ENCODE measurements at places on chromosomes 3 and 15.

GRCh38 chr15:73818308-73818985 lies 54.9 kb upstream of the TBC1D21 start:
- peak; percentile 88 for DNase-seq

- DNase-seq: no peak
Observed at GRCh38 chr15:74027688-74028087, 33.2 kb downstream of the PML start.

DNA sequence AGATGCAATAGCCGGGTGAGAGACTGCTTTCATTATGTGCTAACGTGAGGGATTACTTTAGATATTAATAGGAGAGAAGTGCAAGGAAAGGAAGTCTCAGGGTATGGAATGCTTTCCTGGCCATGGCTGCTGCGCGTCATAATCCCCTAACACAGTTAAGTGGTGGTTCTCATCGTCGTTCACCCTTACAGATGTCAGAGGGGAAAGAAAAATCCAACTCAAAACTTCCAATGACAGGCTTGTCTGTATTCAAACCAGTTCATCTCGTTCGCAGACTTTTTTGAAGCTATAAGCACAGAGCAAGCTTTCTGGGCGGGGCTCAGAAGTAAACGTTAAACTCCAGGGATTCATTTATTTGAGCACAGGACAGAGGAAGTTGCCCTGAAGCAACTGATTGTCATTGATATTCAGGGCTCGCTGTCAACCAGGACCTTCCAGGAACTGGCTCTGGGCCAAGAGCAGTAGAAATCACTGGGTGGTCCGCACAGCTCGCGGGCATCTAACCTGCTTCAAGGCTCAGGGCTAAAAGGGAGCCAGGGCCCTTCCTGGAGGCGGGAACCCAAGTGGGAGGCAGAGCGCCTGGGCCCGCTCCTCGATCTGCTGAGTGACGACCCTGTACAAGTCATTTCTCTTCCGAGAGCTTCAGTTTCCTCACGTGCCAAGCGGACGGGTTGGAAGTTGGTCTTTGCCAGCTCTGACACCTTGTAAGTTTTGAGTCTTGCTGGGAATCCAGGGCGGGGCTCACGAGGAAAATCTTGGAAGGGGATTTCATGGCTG lies 1.1 kb upstream of the LPP start:
- no peak for DNase-seq

DNA sequence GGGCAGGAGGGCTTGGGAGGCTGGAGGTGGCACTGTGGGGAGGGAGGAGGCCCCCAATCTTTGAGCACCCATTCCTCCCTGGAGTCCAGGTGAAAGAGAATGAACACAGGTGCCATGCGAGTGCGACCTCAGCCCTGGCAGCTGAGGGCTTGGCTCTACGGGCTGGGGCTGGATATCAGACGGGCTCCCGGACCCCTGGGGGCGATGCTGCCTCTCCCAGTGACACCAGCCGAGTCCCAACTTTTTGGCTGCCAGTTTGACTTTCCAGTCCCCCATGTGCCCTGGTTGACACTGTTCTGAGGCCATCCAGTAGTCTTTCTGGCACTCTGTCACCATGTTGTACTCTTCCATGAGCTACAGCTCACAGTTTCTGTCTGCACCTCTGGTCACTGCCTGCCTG lies 1.2 kb downstream of the VILL start:
- peak; percentile 52 for DNase-seq

DNA sequence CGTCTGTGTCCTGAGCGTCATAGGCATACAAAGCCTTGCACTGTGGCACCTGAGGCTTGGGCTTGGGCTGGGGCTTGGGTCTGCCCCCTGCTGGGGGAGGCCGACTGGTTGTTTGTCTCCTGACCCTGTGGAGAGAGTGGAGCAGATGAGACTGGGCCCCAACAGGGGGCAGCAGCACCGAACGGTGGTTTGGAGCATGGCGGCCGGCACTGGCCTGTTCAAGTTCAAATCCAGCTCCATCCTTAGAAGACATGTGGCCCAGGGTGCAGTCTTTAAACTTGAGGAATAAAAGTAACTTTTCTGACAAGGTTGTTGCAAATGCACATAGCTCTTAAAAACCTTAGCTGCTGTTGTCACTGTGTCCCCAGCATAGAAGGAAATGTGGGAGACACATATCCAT lies 33.3 kb downstream of the CCNB2 start:
- DNase-seq: no peak

- DNase-seq: no peak
Observed at GRCh38 chr3:155657161-155657560, 87.7 kb downstream of the PLCH1 start.

GRCh38 chr3:31103623-31104180 lies 209.2 kb upstream of the GADL1 start:
- no peak for DNase-seq

- DNase-seq: peak; percentile 95
Observed at GRCh38 chr15:90233387-90234095, at the start of gene CIB1. TSS of gene CIB1 (minus strand) at chr15:90233941. CDS start at chr15:90233885, 56 bp downstream.

DNA sequence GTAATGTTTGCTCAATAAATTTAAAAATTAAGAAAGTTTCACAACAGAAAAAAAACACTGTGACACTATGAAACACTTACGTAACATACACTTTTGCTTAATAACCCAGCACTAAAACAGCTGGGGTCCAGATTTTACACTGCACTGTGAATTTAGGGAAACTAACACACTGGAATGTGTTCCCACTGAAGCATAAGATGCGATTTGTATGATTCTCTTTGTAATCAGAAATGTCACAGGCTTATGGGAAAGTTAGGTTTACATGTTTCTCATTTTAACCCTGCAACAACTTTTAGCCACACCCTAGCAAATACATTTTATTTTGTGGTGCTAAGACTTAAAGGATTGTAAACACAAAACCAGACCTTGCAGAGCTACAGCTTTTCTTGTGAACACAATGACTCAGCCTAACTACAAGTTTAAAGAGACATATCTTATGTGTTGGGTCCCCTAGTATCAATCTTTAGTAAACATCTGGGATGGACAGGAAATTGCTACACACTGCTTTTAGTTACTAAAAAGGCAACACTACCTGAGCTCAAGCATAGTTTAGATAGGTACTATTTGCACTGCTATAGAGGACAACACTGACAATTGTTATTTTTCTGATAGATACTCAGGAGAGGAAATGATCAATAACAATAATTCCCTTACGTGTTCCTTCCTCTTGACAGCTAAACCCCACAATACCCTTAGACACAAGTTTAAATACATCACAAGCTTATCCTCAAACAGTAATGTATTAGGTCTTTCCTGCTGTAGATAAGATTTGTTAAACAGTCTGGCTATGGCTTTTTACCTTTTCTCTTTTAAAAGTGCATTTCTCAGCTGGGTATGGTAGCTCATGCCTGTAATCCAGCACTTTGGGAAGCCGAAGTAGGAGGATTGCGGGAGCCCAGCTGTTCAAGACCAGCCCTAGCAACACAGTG lies 3.8 kb downstream of the PLD1 start:
- no peak for DNase-seq

DNA sequence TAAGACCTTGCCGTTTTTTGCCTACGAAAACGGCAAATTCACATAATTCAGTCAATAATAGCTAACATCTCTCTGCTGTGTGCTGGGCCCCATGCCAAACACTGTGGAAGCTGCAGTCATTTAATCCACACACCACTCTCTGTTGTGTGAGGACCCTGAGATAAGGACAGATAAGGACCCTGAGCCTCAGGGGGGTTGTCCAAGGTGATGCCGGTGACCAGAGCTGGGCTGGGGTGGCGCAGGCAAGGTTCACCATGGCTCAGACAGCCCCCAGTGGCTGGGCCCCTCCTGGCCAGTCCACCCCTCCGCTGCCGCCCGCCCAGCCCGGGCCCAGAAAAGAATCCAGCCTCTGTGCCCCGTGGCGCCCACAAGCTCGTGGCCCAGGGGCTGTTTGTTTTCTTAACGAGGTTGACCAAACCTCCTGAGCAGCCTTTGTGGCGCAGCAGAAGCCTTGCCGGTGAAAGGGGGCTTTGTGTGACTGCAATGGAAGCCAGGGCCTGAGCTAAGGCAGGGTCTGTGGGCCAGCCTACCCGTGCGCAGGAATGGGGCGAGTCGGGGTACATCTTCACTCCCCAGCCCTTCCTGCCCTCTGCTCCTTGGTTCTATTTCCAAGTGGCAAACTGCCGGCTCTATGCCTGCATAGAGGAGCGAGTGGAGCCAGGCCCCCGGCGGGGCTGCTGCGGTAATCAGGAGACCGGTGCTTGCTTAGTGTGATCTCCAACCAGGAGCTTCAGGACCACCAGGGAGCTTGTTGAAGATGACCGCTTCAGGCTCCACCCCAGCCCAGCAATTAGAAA lies 4.4 kb upstream of the SNX22 start:
- no peak for DNase-seq

DNA sequence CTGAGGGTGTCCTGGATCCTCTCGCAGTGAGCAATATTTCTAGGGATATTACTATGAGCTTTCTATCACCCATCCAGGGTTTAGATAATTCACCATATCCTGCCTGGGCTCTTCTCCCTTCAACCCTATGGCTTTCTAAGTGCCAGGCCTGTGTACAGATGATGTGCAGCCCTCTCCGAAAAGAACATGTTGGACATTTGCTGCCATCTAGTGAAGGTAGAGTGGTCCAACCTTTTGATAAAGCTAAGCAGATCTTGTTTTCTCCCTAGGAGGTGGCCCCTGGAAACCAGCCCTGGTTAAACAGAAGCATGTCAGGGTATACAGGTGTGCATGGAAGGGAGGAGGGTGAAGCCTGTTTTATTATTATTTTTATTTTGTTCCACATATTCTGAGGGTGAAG lies 27.9 kb upstream of the SCN10A start:
- DNase-seq: no peak

DNA sequence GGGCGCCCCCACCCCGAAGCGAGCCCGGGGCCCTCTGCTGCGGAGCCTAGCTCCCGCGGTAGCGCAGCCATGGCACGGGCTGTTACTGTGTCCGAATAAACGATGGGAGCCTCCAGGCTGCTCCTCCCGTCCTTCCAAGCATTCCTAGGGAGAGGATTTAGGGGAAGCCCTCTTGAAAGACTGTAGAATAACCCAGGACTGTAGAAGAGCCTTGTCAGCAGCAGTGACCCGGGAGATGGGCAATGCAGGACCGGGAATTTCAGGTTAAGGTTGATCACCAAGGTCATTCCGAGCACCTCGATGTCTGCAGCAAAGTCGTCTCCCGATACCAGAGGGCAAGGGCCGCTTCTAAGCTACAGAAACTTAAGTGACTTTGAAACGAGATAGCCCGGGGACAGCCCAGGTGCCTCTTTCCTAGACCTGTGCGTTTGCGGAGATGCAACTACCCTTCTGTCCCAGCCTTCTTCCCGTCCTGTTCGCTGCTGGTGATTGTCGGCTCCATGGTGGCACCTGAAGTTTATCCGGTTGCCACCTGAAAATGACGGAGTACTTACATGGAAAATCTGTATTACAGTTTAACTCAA lies 753 bp upstream of the MYO5A start:
- no peak for DNase-seq

DNA sequence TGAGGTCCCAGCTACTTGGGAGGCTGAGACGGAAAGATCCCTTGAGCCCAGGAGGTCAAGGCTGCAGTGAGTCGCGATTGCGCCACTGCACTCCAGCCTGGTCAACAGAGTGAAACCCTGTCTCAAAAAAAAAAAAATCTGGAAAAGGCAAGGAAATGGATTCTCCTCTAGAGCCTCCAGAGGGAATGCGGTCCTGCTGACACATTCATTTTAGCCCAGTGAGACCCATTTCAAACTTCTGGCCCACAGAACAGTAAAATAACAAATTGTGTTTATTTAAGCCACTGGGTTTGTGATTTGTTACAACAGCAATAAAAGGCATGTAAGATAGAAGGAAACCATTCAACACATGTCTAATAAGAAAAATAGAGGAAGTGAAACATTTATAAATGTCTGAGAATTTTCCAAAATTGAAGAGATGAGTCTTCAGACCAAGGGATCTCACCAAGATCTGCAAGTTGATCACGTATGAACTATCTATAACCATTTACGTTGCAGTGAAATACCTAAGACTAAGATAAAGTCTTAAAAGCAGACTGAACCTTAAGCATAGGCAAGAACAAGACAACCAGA lies at the start of gene HTR3E:
Gene HTR3E (plus strand): TSS at position 254 of the 573 bp plus-strand sequence. CDS start 466 bp downstream, outside the sequence.
- DNase-seq: no peak

DNA sequence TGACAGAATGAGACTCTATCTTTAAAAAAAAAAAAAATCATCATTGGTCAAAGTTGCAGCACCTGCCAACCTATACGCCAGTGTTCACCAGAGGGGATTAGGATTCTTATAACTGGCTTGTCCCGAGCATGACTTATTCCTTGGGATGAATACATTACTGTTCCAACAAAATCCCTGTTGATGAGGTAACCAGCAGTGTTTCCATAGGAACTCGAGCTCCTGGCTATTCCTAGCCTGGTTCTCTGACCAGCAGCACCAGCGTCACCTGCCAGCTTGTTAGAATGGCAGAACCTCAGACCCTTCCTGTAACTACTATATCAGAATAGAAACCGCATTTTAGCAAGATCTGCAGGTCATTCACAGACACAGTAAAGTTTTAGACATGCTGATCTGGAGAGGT lies 364.4 kb downstream of the PTPRG start:
- no peak for DNase-seq

- DNase-seq: no peak
Observed at GRCh38 chr3:183779896-183780465, 45.4 kb downstream of the MAP6D1 start.

GRCh38 chr3:28326458-28326926 lies 22.0 kb upstream of the ZCWPW2 start:
- no peak for DNase-seq

DNA sequence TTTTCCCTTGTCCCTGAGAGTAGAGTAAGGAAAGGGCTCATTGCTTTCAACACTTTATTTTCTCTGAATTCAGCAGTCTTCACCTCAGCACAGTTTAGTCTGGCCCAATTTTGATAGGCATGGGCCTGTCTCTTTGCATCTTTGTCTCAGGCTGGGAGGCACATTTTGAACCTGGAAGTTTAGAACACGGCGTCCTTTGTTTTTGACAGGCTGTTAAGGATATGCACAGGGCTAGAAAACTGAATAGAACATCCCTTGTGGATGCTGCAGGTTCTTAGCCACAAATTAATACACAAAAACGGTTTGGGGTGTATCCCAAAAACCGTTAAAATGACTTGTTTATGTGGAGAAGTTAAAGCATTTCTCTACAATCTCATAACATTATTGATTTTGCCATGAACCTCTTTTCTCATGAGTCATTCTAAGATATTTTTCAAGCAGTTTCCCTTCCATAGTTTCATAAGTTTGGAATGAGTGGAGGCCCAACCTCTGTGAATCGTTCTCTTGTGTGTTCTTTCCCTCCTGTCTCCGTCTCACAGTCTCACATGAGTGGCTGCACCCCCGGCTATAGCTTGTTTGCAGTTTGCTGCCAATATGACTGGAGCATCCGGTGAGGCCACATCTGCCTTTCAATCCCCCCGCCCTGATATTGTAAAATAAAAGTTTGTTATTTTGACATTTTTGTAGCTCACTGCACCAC lies 192.9 kb upstream of the EIF1B start:
- DNase-seq: no peak

DNA sequence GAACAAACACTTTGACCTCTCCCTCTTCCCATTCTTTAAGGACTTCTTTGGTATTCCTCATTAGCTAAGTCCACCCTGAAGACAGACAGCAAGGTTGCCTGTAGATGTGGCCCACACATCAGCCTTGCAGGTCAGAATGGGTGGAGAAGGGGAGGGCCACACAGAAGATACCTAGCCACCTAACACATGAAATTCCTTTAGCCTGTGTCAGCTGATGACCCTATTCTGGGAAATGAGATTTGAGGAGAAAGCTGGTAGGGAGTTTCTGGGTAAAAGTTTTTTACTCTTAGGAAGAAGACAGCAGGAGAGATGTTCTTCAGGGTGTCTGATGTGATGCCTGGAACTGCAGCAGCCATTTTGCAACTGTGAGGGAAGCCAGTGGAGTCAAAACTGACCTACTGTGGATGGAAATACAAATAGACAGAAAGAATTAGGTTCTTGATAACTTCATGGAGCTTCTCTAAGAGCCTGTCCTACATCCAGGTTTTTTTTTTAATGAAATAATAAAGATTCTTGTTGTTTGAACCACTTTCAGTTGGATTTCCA lies 17.8 kb upstream of the SMAD6 start:
- DNase-seq: no peak
